Activated CD8-positive, alpha-beta memory T cell treated with anti-CD3 and anti-CD28 coated beads for 48 hours (primary cell): ENCODE measurements at places on chromosomes 5 and 9.

DNA sequence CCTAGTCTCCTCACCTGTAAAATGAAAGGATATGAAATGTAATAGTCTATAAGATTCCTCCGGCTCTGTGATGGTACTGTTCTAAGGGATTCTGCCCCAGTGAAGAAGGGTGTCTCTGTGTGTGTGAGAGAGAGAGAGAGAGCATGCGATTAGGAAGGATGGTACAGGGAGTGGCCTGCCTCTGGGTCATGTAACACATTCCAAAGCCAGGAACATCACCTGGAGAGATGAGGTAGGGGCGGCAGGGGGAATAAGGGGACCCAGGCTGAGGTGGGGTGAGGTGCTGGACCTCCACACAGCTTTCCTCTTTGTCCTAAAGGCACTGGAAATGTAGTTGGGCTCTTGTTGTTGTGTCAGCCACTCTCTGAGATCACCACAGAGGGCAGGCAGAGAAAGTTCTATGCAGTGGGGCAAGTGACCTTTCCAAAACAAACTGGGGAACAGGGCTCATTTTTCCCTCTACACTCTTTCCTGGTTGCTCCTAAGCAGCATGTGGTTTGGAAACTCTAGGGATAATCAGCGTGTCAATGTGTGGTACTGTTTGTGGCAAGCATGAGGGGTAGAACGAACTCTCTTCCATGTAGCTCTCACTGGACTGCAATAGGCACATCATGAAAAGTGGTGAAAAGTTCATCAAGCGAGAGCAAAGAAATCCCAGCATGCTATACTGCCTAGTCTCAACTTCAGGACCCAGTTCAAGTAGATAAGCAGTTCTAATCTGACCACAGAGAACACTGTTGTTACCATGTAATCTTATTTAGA is 65.0 kb downstream of the SEMA6A start:
- no peak for DNase-seq

- DNase-seq: no peak
These were observed 15.8 kb downstream of the UBE2QL1 start for GRCh38 chr5:6464441-6464840.

- no peak for DNase-seq
These were observed 14.5 kb downstream of the DOCK2 start for GRCh38 chr5:169651526-169651925.

- no peak for DNase-seq
These were observed 40.3 kb upstream of the ZNF622 start for GRCh38 chr5:16505904-16506303.

DNA sequence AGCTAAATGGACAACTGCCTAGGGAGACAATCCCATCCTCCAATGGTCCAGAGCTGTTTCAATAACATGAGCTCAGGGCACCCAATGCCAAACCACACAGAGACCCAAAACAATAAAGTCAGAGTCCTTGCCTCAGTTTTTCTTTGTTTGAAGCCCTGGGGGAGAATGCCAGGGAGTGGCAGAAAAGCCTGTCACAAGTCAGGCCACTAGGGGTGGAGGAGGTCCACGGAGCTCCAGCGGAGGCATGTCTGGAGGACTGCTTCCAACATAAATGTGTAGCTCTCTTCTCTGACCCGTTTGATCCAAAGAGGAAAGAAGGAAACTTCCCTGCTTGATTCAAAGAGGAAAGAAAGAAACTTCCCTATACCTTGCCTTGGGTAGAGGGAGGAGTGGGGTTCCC is 175.3 kb downstream of the HSPA4 start:
- no peak for DNase-seq

DNA sequence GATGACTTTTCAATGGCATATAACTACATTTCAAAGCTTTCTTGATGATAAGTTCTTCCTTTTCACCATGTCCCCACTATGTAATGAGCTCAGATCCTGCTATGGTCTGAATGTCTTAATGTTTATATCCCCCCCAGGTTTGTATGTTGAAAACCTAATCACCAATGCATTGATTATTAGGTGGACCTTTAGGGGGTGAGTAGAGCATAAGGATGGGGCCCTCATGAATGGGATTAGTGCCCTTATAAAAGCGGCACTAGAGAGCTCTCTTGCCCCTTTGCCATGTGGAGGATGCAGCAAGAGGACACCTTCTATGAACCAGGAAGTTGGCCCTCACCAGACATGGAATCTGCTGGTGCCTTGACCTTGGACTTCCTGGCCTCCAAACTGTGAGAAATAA is 316.8 kb downstream of the ARHGEF28 start:
- DNase-seq: no peak

DNA sequence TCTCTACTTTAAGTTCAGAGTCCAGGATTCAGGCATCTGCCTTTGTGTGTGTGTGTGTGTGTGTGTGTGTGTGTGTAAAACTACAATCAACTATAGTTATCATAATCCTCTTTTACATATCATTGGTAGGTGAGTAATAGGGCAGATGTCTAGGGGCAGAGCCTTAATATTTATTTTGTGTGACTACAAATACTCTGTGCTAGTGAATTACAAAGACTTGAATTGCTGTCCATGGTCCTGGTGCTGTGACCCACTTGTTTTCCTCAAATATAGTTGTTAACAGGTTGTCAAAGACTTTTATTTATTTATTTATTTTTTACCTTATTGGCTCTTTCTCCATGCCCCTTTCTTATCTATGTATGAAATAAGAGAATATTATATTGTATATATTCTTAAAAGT is 196.8 kb downstream of the ANXA1 start:
- no peak for DNase-seq

- no peak for DNase-seq
These were observed 119.0 kb downstream of the TRIM32 start for GRCh38 chr9:116806075-116806474.

DNA sequence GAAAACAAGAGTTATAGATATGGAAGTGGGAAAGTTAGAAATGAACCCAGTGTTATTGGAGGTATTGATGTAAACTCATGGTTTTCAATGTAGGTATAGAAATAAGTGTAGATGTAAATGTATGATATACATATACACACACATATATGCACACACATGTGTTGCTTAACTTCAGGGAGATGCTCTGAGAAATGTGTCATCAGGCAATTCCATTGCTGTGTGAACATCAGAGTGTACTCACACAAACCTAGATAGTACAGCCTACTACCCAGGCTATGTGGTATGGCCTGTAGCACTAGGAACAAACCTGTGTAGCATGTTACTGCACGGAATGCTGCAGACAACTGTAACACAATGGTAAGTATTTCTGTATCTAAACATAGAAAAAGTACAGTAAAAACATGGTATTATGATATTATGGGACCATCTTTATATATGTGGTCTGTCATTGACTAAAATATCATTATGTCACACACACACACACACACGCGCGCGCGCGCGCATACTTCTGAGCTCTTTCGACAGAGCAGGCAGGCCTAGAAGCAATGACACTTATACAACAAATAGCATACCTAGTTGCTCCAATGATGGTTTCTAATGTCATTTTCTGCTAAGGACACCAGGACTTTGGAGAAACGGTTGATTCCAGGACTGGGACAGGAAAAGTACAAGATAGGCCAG is 86.6 kb downstream of the MACROH2A1 start:
- no peak for DNase-seq

DNA sequence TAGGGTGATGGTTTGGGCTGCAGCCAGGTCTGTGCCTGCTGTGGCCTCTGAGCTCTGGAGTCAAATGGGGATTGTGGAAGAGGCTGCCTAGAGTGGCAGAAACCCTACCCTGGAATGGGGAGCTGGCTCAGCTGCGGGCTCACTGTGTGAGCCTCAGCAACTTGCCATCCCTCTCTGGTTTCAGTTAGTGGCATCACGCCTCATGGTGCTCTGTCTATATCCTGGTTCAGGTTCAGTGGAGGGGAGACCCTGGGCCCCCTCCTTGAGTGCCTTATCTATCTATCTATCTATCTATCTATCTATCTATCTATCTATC is 132.6 kb downstream of the PHF2 start:
- DNase-seq: no peak

GRCh38 chr5:88394536-88395175 is 126.0 kb upstream of the TMEM161B start:
- no peak for DNase-seq

DNA sequence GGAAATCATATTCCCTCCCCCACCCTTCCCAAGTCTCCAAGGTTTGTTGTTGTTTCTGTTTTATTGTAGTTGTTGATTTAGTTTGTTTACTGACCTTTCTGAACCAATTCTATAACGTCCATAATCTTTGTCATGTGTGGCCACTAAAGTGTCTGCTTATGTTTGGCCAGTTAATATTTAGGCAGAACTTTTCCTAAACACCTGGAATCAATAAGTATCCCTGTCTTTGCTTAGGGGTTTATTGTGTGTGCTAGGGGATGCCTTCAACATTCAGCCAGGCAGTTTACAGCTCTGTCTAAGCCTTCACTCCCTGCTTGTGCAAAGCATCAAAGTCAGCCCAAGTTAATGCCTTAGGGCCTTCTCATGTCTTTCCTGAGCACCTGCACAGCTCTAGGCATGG is 16.9 kb upstream of the LECT2 start:
- no peak for DNase-seq

DNA sequence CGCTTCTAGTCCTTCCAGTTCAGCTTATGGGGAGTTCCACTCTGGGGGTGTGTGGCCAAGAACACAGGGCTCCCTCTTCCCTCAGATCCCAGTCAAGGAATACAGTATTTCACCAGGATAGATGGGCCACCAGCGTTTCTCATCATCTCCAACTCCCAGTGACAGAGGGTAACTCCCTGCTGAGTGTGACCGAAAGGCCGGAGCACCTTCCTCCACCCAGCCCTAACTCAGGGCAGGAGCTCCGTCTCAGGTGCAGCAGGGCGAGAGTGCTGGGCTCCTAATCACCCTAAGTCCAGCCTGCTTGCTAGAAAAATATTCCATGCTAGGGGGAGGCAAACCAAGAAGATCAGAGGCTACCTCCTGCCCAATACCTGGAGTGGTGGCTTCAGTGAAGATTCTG is 102.6 kb downstream of the ADAMTS2 start:
- DNase-seq: no peak

DNA sequence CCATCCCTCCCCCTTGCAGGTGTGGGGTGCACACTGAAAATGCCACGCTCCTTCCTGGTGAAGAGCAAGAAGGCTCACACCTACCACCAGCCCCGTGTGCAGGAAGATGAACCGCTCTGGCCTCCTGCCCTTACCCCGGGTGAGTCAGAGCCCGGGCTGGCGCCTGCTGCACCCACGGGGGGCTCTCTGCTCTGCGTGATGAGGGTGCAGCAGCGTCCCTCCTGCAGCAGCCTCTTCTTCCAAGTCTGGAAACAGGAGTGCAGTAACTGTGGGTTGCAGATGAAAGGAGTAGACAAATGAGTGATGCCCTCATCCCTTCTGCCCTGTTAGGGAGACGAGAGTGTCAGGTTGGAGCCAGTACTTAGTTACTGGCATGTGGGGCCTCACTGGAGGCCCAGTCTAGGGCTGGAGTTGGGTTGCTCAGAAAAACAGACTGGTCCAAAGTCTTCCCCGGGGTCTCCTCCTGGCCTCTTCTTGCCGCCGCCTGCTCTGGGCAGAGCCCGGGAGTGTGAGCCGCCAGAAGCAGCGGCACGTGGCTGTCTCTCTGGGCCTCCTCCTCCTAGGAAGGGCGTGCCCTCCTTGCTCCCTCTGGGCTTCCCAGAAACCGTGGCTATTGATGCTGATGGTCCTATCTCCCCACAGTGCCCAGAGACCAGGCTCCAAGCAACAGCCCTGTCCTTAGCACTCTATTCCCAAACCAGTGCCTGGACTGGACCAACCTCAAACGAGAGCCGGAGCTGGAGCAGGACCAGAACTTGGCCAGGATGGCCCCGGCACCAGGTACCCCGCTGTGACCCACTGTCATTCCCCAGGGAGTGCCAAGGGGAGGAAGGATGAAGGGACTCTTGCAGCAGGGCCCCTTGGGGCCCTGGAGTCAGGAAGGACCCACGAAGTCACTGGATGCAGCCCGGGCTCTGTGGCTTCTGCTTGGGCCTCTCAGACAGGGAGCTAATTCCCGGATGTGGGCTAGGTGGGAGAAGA is 8.4 kb downstream of the GFI1B start:
- no peak for DNase-seq

GRCh38 chr9:13179257-13179656 is 100.2 kb downstream of the MPDZ start:
- no peak for DNase-seq

DNA sequence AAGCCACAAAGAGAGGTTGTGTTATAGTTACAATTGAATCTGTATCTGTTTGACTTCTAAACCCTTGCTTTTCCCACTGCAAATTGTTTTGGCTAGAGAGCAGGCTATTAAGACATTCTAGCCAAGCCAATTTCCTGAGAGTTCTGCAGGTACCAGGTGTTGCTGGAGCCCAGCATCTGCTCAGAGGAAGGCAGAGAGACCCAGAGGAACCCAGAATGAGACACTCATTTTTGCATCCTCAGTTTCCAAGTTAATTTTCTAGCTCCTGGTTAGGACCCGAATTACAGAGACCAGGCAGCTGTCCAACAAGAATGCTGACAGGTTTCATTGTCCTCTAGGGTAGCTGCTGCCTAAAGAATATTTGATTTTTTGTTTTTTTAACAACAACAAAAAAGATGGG is 266.2 kb downstream of the TRIM32 start:
- DNase-seq: no peak

- DNase-seq: no peak
These were observed at the start of gene SMIM33 for GRCh38 chr5:139470821-139471300. Gene SMIM33 (plus strand): TSS chr5:139471004. CDS start chr5:139471122, 118 bp downstream.

- no peak for DNase-seq
These were observed 31.4 kb upstream of the ANKRD55 start for GRCh38 chr5:56264417-56265025.

GRCh38 chr9:137299938-137300337 is 2.1 kb downstream of the NRARP start:
- no peak for DNase-seq

- no peak for DNase-seq
These were observed 167.6 kb upstream of the WWC1 start for GRCh38 chr5:168123631-168124528.

- DNase-seq: no peak
These were observed 16.6 kb upstream of the ELAVL2 start for GRCh38 chr9:23842565-23843129.

DNA sequence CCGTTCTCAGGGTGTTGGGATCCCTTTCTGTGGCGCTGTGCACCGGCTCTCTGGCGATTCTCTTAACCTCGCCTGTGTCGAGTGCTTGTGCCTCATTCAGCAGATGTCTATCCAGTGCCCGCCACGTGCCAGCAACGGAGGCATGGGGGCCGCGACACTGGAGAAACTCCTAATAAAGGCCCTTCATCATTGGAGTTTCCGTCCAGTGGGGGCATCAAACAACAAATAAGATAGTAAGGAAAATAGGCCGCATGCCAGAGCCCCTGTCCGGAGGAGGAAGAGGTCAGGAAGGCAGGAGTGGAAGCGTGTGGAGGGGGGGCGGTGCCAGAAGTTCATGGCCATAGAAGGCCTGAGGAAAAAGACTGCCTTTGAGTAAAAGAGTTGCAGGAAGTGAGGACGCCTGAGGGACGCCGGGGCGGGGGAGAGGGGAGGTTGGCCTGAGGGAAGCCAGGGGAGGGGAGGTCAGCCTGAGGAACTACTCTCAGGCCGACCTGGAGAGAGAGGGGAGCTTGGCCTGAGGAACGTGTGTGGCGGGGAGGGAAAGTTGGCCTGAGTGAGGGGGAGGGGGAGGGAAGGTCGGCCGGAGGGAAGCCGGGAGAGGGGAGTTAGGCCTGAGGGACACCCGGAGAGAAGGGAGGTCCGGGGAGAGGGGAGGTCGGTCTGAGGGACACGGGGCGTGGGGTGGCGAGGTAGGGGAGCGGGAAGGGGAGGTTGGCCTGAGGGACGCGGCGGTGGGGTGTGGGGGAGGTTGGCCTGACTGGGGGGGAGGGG is 82.2 kb downstream of the CACNA1B start:
- DNase-seq: no peak

- DNase-seq: no peak
These were observed 210.2 kb downstream of the MEF2C start for GRCh38 chr5:88672644-88673252.
